LNCaP clone FGC (cell line): ENCODE measurements at places on chromosomes 2 and 18.
A peak's percentile ranks its signal among the peaks of the same experiment; 100 is the strongest.

DNA sequence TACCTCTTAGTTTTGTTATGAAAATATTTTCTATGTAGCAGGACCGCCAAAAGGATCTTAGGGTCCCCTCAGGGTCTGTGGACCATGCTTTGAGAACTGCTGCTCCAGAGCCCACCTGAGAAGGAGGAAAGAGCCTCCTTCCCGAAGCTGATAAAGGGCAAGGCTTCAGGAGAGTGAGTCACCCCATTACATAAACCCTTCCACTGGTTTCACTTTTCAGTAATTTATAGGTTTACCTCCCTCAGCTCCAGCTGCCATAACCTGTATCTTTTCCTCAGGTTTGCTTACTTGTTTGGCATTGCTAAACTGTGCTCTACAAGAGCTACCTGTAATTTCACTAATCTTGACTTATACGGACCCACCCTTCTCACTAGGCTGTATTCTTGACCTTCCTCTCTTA lies 6.6 kb downstream of the TTLL4 start:
- no peak for DNase-seq

- DNase-seq: no peak
These were observed 339.6 kb upstream of the LRATD1 start for GRCh38 chr2:14292964-14293363.

GRCh38 chr18:47970664-47971531 lies 40.4 kb upstream of the SMAD2 start:
- no peak for DNase-seq

DNA sequence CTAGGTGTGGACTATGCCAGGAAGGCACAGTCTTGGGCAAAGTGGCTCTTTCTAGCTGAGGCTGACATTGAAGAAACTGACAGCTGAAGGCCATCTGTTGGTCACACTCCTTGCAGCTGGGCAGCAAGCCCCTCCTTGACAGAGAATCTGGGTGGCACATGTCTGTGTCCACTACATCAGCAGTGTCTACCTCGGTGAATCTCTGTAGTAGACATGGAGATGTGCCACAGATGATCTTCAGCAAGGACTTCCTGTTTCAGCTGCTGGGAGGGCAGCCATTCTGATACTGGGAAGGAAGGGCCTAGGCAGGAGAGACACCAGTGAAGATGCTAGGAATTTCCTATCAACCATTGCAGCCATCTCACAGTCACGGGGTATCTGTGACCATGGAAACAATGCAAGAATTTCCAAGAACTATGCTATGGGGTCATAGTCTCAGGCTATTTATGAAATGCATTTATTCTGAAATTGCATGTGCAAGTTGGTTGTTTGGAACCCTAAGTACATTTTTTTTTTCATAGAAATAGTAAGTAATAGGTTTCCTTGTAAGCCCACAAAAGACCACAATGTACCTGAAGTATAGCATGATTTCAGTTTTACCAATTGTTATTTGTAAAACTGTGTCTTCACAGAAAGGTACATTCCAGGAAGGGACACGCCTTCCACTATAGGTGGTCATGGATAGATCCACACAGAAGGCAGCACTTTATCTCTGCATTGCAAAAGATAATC lies 63.8 kb upstream of the DARS1 start:
- no peak for DNase-seq

DNA sequence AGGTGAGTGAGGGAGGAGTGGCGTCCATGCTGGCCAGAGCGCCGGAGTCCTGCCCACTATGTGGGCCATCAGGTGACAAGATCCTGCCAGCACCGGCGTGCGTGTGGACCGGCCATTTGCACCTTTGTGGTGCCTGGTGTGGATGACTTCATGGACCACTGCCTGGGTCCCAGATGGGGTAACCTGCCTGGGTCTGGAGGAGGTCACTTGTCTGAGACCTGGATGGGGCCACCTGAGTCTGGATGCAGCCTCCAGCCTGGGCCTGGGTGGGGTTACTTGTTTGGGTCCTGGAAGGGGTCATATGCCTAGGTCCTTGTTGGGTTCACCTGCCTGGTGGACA lies 299.6 kb downstream of the NDUFA10 start:
- DNase-seq: no peak

DNA sequence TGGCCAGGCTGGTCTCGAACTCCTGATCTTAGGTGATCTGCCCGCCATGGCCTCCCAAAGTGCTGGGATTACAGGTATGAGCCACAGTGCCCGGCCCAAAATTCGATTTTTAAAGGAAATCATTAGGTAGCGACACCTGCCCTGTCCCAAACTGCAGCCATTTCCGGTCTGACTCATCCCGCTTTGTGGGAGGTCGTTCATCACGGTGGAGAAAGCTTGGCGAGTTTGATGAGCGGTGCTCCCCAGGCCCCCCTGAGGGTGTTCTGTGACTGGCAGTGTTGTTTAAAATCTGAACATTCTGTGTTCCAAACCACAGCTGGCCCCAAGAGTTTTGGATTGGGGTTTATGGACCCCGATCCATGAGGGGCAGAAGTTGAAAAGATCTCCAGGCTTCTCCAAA lies 53.0 kb upstream of the GLI2 start:
- DNase-seq: no peak

DNA sequence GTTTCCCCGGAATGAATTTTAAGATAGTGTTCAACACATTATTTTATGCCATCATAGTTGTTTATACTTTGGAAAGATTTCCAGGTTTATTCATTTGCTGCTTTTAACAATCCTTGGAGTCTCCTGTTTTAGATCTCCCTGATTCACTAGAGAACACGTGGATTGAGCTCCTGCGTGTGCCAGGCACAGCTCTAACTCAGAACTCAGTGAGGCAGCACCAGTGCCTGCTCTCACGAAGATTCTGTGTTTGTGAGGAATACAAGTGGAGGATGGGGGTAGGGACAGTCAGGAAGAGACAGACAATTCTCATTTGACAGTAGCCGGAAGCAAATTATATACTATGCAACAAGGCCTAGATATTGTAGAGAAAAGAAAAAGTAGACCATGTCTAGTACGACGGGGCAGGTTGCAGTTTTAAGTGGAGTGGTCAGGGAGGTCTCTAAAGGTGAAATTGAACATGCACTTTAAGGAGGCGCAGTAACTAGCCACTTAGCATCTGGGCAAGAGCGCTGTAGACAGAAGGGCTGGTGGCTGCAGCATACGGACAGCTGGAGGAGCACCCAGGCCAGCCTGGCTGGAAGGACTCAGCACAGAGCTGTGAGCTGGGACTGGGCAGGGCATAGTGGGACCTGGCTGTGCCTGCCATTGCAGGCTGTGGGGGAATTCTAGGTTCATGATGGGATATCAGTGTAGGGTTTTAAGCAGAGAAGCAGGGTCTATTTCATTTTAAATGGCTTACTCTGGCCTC lies 24.3 kb downstream of the RNF144A start:
- DNase-seq: no peak

GRCh38 chr2:75311993-75312392 lies 112.7 kb upstream of the TACR1 start:
- DNase-seq: no peak

DNA sequence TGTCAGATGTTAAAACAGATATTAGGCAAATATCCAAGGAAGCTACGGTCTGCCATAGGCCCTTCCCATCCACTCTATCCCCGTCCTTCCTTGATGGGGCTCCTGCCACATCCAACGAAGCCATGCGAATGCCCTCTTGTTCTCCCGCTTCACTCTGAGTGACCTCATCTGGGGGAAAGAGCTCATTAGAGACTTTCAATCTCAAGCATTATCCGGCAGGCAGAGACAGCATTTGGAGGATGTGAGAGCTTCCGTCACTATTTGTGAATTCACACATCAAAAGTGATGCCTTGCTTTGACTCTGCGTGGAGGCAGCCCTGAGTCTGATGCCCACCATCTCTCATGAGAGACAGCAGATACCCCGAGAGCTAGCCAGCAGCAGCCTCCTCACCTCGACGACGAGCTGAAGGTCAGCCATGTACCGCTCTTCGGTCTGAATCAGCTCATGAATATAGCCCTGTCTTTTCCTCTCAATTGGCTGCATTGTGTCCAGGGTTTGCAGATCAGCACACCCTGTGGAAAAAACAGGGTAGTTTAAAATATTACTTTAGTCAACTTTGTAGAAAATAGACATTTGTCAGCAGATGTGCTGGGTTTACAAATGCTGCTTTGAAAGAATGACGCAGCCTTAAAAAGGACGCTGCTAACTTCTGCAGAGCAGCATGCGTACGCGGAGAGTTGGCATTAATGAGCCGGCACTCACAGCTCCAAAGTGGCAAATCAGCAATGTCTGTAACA lies 45.9 kb downstream of the FAM228A start:
- DNase-seq: no peak

DNA sequence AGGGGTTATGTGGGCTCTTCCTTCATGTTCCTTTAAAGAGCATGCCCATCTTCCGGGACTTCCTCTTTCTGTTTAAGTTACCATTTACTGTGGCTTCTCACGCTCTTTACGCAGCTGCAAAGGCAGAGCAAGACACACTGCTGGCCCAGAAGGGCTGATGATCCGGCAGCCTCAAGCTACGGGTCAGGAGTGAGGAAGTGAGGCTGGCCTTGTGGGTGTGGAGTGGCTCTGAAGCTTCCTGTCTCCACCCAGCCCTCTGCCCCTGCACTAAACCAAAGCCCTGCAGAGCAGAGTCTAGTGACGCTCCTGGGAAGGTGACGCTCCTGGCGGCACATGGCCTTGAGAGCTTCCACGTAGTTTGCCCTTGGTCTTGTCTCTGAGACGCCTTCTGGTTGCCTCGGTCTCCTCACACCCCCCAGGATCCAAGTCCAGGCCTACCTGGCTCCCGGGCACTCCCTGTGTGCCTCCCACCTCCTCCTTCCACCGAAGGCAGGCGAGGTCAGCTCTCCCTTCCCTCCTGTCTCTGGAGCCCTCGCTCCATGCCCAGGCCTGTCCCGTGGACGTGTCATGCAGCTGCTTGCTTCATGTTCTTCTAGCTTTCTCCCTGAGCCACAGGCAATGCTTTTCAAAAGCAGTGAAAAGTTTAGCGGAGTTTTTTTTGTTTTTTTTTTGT lies 50.3 kb downstream of the ARL4C start:
- DNase-seq: no peak

DNA sequence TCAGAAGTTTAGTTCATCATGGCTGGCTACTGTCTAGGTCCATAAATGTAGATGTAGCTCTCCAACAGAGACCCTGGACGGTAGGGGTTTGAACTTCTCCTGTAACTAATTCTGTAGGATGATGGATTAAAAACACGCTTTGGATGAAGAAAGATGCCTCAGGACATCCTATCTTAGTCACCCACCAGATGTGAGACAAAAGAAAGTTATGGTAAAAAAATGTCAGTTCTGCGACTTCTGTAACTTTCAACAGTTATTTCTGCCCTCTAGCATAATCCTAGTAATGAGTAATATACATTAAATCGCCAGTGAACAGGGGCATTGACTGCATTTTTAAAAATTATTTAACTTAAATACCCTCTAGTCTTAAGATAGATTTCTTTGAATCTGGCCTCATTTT lies 210.1 kb upstream of the LRATD1 start:
- DNase-seq: no peak

DNA sequence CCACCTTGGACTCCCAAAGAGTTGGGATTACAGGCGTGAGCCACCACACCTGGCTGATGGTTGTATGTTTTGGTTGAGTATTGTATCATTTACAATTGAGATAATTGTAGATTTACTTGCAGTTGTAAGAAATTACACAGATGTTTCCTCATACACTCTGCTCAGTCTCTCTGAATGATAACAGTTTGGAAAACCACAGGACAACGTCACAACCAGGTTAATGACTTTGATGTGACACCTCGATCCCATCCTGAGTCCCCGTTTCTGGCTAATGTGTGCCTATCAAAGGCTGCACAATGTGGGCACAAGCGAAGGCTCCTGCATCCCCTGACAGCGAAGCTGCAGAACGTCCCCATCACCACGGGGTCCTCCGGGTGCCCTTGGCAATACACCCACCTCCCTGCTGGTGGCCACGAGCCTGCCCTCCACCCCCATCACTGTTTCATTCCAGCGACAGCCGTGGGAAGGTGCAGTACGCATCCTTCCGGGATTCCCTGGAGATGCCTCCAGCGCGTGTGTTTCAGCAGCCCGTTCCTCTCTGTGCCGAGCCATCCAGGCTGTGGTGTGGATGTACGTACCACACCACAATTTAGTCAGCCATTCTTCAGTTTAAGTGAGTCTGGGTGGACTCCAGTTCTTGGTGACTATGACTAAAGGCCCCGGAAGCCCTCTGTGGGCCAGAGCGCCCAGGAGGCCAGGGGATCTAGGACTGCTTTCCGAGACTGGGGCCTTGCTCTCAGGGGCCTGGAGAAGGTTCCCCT lies 4.3 kb upstream of the PDCD1 start:
- DNase-seq: no peak

- DNase-seq: no peak
These were observed 63.2 kb downstream of the ASB1 start for GRCh38 chr2:238489896-238490295.

GRCh38 chr2:25685741-25686140 lies 12.4 kb upstream of the DTNB start:
- peak; percentile 64 for DNase-seq
